ENCODE measurements at places on chromosomes 7 and 10.

- no peak for DNase-seq
Observed at GRCh38 chr10:71620642-71621041, 98.9 kb downstream of the C10orf105 start.

DNA sequence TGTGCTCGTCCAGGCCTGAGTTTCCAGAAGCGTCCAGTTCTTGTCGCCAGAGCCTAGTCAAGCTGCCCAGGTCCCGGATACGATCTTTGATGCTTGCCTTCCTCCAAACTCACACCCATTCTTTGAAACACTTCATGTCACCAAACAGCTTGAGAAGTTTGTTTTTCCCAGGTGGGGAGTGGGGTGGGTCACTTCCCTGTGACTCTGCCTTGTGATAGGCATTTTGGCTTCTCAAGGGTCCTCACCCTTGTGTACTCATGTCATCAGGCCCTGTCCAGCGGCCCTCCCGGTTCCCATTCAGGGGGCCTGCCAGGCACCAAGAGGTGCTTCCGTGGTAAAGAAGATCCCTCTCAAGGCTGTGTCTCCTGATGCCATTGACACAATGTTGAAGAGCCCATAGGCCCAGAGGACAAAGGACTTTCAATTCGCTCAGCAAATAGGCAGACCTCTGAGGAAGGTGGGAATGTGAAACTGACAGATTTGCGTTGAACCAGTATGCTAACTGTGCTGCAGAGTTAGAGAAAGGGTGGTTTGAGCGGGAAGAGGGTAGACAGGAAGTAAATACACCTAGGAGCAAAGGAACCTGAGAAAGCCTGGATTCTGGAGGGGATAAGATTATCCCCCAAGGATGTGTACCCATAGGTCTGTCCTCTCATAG is 24.7 kb upstream of the SFTPA1 start:
- DNase-seq: no peak

DNA sequence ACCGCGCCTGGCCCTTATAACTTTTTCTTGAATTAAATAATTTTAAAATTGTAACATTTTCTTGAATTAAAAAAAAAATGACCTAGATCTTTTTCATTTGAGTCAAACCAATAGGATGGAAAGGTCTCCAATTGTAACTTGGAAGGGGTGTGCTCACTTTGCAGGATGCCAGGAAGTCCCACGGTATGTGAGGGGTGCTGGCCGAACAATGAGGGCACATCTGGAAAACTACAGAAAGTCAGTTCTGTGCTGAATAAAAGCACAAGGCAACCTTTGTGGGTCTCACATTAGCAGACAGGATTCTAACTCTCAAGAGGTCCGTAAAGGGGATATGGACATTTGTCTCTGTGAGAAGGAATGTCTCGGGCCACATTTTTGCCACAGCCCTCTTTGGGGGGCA is 52.8 kb upstream of the PDLIM1 start:
- DNase-seq: no peak

- peak; percentile 10 for DNase-seq
Observed at GRCh38 chr10:114767101-114767985, 54.2 kb upstream of the FHIP2A start.

Measured in stimulated activated naive CD8-positive, alpha-beta T cell treated with anti-CD3 and anti-CD28 coated beads, Interleukin-15, Interleukin-2, amounts not matched to agents 100 U/mL and 50 U/mL, for 24 hours (primary cell).